NCI-H2227 treated with DMSO at 0.1 percent for 48 hours (cell line): ENCODE measurements at places on chromosomes 3 and 15.
A peak's percentile ranks its signal among the peaks of the same experiment; 100 is the strongest.

GRCh38 chr3:155188031-155188430 is 105.5 kb downstream of the STRIT1 start:
- DNase-seq = no peak

DNA sequence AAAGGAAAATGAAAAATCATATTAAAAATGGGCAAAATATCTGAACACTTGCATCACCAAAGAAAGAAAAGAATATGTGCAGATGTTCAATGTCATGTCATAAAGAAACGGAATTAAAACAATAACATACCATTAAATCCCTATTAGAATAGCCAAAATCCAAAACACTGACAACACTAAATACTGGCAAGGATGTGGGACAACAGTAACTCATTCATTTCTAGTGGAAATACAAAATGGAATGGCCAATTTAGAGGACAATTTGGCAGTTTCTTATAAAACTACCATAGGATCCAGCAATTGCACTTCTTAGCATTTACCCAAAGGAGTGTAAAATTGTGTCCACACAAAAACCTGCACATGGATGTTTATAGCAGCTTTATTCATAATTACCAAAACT is 542.5 kb upstream of the UBE2E2 start:
- DNase-seq = no peak

GRCh38 chr3:161221806-161222600 is 892 bp downstream of the NMD3 start:
- DNase-seq = peak; percentile 8

DNA sequence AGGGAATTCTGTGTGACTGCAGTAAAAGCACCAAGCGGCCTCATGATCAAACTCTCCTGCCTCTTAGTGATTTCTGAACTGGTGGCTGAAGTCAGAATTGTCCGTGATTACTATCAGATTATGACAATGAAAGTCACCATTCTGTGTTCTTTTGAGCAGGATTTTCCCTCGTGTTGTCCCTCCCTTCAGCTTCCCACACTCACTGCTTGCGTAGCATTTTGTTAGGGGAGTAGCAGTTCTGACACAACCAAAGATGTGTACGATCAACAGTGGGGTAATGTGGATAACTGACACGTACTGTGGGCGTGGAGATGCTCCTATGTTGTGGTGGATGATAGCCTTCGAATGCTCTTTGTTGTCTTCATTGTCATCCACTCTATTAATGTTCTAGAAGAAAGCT is 67.8 kb upstream of the ICE2 start:
- no peak for DNase-seq

DNA sequence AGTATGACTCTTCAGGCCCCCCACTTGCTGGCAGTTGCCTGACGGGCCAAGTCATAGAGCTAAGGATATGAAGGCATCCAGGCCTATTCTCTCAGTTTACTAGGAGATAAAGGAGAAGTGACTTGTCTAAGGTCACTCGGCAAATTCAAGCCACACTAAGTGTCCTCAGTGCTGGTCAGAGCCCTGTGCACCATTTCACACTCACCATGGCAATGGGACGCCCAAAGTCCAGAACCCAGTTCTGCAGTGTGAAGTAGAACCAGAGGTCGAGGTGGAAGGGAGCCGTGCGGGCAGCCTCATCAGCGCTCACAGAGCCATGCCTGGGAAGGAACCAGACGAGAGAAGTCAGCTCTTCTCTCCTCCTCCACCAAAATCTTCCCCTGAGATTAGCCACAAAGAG is 11.2 kb downstream of the CLN6 start:
- no peak for DNase-seq
